ENCODE measurements at places on chromosomes 13 and 19. TPM values are rescaled to one million over a fixed set of nuclear protein-coding genes. Genes with fewer than 3 reads are reported as not detected.

GRCh38 chr13:114161028-114161556 is 18.0 kb upstream of the CFAP97D2 start:
- DNase-seq = no peak

- DNase-seq = no peak
Observed at GRCh38 chr13:30429721-30430694, 7.7 kb downstream of the UBE2L5 start.

Gene SYCN
- not detected for total RNA-seq

GRCh38 chr19:8526345-8527091 is 12.6 kb upstream of the ZNF414 start:
- DNase-seq = peak; percentile 97

DNA sequence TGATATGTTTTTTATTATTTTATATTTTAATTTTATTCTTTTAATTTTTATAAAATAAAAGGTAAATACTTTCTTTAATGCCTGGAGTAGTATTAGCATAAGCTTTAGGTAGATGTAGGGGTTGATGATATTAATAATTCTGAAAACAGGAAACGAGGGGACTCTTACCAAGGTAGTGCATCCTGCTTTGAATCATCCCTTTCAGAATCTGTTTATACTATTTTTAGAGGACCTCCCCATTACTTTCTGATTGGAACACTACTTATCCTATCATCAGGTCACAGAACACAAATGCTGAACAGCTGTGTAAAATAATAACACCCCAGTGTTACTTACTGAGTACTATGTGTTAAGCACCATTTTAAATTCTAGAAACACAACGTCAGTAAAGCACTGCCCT is 27.3 kb downstream of the COG6 start:
- DNase-seq = no peak

Gene HSH2D
- 6.1 TPM for total RNA-seq

GRCh38 chr13:111129465-111130115 is 14.5 kb downstream of the ARHGEF7 start:
- DNase-seq = no peak

Gene UGGT2
- total RNA-seq = 60.2 TPM
